Retinal pigment epithelial cell (primary cell): ENCODE measurements at places on chromosomes 5 and 9.

GRCh38 chr5:131763968-131764367 lies 32.8 kb downstream of the FNIP1 start:
- DNase-seq, result no peak

DNA sequence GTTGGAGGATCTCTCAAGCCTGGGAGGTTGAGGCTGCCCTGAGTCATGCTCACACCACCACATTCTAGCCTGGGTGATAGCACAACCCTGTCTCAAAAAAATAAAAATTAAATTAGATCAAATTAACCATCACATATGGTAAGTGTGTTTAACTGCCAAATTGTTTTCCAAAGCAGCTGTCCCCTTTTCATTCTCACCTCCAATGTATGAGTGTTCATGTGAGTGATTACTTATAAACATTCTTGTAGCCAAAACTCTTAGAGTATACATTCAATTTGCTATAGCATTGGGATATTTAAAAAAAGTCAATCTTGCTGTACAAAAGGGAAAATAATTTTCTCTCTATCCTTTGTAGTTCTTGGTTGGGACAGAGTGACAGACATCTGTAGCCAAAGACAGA lies 53.4 kb upstream of the SNAPC3 start:
- no peak for DNase-seq

- DNase-seq, result no peak
Observed at GRCh38 chr9:75130621-75131230, 42.4 kb downstream of the OSTF1 start.

GRCh38 chr5:150208187-150209098 lies 18.6 kb downstream of the SLC6A7 start:
- DNase-seq, result no peak

GRCh38 chr5:167754501-167755021 lies 536.9 kb upstream of the WWC1 start:
- DNase-seq, result peak; percentile 30

GRCh38 chr9:129571298-129572051 lies 49.4 kb downstream of the C9orf50 start:
- DNase-seq, result no peak

GRCh38 chr9:89866701-89867100 lies 261.9 kb downstream of the GADD45G start:
- no peak for DNase-seq

- DNase-seq, result no peak
Observed at GRCh38 chr5:82676661-82677060, 398.5 kb upstream of the RPS23 start.

- DNase-seq, result no peak
Observed at GRCh38 chr5:135008981-135009735, 24.9 kb downstream of the PITX1 start.
